ENCODE measurements at places on chromosomes 5 and 9.

GRCh38 chr5:117143406-117143805, 568.8 kb upstream of the SEMA6A start:
- no peak for DNase-seq

DNA sequence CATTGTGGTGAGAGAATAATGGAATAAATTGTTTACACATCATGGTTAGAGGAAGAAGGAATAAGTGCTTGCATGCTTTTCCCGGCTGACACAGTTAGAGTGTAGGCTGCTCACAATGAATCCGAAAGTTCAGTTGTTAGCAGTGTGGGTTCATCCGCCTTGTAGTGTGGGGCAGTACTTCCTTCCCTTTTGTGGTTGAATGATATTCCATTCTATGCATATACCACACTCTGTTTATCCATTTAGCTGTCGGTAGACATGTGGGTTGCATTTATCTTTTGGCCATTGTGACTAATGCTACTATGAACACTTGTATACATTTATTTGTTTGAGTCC, 84.0 kb downstream of the COL5A1 start:
- no peak for DNase-seq

- DNase-seq, result no peak
Measured at GRCh38 chr5:95864456-95864855, 41.9 kb upstream of the GLRX start.

- DNase-seq, result no peak
Measured at GRCh38 chr5:17477573-17478265, 20.3 kb upstream of the TAF11L2 start.

DNA sequence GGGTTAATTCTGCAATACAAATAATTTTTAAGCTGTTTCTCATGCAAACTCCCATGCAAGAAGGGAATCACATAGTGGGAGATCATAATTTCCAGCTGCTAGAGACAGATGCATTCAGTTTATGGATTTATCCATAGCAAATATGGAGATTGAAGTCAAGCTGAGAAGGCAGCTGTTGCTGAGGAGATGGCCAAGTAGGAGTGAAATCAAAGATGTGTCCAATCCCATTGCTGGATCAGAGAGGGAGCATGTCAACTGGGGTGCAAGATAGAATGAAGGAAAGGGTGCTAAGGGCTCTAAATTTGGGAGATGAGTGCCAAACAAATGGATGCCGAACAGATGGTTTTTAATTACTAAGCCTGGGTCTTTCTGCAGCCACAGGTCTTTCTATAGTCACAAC, 504.5 kb downstream of the NFIB start:
- no peak for DNase-seq

DNA sequence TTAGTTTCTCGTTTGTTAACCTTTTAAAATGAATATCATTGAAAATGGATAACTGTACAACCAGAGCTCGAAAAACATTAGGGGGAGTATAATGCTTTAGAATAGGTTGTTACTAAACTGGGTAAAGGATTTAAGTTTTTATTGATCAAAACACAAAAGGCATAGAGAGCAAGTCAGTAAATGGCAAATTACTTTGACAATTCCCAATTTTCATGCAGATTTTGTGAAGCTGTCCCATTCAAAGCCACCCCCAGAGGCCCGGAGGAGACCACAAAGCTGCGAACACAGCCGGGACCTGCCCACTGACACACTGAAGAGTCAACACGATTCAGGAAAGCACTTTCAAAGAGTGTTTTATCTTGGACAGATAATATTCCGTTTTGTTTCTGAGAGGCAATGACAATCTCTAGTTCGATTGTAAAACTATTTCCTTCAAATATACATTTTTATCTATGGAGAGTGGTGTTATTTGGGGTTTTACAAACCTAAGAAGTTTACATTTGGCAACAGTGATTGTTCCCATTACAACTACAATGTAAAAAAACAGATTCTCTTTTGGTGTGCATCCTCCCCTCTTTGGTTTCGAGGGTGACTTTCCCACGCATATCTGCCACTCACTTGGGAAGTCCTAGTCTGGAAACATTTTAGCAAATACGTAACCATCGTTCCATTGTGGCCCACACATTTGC, 182.6 kb upstream of the TBCA start:
- DNase-seq, result no peak

DNA sequence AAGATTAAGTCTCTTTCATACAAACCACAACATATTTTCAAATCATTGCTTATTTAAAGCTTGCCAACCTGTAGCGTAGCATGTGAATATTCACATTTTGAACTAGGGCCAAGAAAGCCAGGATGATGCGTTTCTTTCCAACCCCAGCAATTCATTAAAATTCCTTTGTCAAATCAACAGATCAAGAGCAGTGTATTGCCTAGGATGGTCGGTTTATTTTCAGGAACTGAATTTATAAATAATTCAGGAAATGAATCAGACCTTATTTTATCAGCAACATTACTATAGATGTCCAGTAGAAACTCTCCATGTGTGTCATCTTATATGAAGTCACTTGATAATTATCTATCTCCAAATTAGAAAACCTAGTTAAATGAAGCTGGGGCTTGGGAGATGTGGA, 13.2 kb upstream of the AUH start:
- DNase-seq, result no peak

- DNase-seq, result no peak
Measured at GRCh38 chr5:144691936-144692335, 521.3 kb downstream of the KCTD16 start.

DNA sequence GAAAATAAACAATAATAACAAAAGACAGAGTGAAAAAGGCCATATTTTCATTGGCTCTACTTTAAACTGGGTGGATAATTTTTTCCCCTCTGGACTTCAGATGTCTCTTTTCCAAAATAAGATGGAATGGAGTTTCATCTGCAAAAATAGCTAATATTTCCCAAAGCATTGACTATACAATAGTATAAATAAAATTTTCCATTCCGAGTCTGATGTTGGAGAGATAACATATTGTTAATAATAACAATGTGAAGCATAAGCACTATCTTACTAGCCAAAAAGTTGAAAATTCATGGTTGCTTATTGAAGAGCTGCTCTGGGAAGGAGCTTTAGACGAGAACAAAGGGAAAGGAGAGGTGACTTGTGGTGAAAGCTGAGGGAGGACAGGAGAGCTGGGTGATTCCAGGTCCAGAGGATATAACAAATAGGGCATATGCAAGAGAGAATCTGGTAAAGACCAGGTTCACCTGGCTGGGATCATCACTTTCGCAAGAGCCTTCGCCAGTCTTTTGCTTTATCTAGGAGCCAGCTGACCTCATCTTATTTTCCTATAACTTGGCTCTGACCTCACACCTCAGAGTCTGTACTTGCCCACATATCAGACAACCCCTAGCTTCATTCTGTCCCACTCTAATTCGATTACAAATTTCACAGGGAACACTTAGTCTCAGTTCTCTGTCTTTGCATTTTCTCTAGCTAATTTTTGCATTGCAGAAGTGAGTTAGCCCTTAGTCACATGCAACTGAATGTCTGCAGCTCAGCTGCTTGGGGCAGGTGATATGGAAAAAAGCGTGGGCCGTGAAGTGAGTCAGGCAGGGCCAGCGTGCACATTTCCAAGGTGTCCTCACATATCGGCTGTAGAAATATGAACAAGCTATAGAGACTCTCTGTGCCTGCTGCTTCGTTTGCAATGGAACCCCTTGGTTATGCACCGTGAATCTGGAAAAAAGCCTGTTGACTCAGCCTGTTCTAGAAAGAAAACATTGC, 7.6 kb upstream of the ZNF474 start:
- no peak for DNase-seq

GRCh38 chr5:36607838-36608783, 1.7 kb downstream of the SLC1A3 start:
- no peak for DNase-seq

- no peak for DNase-seq
Measured at GRCh38 chr9:114364134-114365041, 23.4 kb downstream of the AKNA start.

DNA sequence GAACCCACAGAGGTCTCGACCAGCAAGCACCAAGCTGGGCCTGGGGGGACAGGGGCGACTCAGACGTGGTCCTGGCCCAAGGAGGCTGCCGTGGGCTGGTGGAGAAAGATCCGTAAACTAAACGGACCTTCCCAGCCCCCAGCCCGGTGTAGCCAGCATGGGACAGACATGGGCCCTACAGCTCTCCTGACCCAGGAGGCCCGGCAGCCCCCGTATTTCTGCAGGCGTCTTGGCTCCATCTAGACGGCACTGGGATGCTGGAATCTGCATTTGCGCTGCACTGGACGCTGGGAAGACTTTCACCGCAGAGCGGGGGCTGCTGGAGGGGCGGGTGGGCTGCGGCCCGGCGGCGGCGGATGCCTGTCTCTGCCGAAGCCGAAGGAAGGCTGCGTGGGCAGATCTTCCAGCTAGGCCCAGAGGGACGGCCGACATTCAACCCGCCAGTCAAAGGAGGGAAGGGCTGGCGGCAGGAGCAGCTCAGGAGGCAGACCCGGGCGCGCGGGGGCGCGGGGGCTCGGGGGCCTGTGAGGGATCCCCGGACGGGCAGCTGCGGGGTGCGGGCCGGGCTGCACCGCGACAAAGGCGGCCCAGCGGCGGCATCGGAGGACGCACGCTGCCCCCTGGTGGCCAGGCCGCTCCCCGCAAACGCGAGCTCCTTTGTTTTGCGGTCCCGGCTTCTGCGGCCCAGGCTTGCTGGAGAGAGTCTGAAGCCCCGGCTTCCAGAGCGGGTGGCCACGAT, 266.2 kb downstream of the NSG2 start:
- no peak for DNase-seq

DNA sequence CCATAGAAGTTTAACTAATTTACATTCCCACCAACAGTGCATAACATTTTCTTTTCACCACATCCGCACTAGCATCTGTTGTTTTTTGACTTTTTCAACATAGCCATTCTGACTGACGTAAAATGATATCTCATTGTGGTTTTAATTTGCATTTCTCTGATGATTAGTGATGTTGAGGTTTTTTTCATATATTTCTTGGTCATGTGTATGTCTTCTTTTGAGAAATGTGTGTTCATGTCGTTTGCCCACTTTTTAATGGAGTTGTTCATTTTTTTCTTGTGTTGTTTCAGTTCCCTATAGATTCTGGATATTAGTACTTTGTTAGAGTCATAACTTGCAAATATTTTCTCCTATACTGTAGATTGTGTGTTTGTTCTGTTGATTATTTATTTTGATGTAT, 163.4 kb downstream of the FER start:
- DNase-seq, result no peak

- no peak for DNase-seq
Measured at GRCh38 chr9:4678679-4679267, 596 bp upstream of the CDC37L1 start.

GRCh38 chr5:131783357-131783756, 13.5 kb downstream of the FNIP1 start:
- no peak for DNase-seq

DNA sequence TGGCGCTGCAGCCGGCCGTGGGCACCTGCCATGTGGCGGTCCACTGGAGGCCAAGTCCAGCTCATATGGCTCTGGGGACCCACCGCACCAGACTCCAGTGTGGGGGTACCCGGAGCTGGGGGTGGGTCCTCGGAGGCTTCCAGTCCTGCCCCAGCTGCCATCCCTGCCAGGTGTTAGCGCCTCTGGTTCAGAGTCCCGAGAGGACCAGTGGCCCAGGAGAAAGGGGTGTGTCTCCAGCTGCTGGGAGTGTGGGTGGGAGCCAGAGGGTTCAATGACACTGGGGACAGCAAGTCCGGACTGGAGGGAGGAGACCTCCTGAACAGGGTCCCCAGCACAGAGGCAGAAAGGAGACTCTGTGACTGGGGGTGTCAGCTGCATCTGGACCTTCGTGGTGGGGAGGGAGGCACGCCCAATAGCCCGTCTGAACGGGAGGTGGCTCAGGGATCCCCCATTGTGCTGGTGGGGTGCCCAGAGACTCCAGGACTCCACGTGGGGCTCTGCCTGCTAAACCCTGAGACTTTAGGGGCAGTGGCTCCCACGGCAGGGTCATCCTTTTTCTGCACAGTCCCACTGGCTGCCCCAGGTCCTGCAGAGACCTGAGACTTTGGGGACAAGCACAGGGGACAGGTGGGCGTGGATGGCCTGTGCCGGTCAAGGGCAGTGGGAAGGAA, 2.4 kb upstream of the AHRR start:
- no peak for DNase-seq

DNA sequence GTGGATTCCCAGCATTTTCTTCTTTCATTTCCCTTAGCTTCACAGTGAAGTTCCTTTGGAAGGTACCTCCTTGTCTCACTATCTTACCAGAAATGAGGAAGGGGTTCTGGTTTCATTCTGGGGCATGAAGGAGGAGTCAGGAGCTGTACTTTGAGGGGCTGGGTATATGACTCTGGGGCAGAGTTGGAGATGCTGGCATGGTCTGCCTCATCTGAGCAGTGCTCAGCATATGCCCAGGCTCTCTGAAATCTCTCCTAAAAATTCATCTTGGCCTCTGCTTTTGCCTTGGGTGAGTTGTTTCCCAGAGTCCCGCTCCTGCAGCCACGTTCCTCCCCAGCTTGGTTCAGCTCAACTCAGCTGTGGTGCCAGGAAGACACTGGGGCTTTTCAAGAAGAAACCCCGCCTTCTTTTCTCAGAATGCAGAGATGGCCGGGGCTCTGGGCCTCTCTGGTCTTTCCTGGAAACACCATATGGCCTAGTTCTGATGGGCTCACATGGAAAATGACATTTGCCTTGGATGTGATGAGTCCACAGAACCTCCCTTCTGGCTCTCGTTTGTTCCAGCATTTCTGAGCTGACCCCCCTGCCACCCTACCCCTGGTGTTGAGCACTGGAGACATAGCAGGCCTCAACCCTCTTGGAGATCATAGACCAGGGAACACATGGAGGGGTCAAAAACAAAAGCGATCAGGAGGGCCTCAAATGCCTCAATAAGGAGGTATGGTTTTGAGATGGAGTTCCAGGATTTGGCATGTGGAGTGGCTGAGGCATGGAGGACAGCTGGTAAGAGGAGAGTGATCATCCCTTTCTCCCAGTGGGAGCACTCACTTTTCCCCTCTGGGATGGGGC, 12.0 kb upstream of the TGFBR1 start:
- no peak for DNase-seq

GRCh38 chr9:113526841-113527240, 63.3 kb downstream of the RGS3 start:
- no peak for DNase-seq

DNA sequence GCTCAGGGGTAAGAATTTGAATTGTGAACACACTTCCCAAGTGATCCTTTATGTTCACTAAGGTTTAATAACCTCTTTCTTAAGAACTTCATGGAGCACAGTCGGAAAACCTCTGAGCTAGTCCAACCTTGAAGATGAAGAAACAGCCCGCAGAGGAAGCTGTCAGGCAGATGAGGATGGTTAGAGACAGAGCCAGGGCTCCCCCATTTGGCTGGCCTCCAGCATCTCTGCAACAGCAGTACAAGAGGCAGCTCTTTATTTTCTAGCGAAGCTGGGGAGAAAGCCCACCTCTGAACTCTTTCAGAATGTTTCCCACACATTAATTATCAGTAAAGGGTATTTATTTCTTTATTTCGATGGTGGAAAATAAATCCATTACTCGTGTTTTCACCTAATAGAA, 350.8 kb downstream of the DMRT2 start:
- DNase-seq, result no peak
